ENCODE measurements at places on chromosomes 5 and 9.

DNA sequence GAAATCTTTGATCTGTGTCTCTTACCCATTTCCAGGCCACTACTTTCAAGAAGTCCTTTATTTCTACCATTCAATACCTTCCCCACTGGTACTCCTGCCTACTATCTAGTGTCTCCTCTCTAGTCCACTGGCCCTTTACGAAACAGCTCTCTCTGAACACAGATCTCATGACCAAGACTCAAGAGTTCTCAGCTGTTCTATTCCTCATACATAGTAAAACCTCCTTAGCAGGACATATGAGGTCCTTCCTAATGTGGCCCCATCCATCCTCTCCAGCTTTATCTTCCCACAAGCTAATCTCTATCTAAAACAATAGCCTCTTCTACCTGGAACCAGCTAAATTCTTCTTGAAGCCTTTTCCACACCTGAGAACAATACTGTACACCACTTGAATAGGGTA, 2.6 kb downstream of the TEX10 start:
- no peak for DNase-seq

- no peak for DNase-seq
Measured at GRCh38 chr5:135589152-135589551, 10.4 kb upstream of the CXCL14 start.

DNA sequence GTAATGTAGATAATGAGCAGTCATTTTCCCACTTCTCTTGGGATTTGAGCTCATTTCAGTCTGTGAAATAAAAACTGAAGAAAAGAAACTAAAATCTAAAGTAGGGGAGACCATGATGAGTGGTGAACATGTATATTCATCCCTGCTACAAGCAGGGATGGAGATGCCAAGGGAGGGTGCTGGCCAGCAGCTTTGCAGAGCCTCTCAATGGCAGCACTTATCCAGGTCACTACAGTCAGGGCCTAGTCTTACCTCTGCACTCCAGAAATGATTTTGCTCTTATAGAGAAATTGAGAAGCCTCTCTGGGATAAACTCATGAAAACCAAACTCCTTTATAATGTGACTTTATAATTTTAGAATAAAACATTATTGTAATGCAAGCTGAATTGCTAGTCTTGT, 317.6 kb downstream of the FBXL17 start:
- DNase-seq, result no peak

- DNase-seq, result no peak
Measured at GRCh38 chr5:122022966-122023365, 55.1 kb downstream of the LOX start.

DNA sequence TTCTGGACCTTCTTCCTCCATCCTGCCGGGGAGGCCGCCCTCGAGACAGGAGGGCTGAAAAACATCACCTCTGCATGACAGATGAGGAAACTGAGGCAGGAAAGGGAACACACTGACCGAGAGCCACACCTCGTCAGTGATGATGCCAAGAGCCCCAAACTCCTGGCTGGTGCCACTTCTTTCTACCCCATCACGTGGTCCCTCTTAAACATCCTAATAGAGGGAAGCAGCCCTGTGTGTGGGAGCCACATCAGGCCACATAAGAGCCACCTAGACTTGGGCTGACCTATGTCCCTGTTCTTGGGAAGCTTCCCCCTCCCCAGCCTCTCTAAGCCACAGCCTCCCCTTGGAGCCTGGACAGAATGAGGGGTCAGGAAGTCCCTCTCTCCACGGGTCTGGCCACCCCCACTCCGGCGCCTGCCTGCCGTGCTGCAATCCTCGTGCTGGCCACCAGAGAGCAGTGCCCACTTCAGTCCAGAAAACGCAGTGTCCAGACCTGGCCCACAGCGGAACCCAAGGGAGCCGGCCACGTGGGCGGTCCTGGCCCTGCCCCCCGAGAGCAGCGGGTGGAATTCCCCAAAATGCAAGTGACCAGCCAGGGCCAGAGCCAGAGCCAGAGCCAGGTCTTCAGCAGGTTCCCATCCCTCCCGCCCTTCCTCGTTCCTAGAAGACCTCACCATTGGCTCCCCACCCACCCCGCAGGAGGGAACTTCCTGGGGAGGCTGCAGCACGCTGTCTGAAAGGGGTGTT, 54.7 kb upstream of the SARDH start:
- peak; percentile 28 for DNase-seq

- DNase-seq, result no peak
Measured at GRCh38 chr5:58327289-58327688, 132.6 kb downstream of the PLK2 start.

GRCh38 chr5:147216552-147217154, 18.2 kb upstream of the STK32A start:
- no peak for DNase-seq

DNA sequence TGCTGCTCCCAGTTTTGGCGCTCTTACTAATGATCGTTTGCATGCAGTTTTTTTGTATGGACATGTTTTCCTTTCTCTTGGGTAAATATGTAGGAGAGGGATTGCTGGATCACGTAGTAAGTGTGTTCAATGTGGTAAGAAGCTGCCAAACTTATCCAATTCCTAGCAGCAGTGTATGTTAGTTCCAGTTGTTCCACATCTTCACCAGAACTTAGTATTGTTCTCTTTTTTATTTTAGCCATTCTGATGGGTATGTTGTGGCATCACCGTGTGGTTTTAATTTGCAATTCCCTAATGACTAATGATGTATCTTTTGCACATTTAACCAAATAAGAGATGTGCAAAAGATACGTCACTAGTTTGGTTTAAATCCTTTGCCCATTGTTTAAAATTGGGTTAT, 65.9 kb downstream of the IPPK start:
- DNase-seq, result no peak

- peak; percentile 79 for DNase-seq
Measured at GRCh38 chr5:169637549-169638121, 560 bp downstream of the DOCK2 start.

GRCh38 chr9:110351009-110351467, 13.4 kb upstream of the TXNDC8 start:
- DNase-seq, result no peak

DNA sequence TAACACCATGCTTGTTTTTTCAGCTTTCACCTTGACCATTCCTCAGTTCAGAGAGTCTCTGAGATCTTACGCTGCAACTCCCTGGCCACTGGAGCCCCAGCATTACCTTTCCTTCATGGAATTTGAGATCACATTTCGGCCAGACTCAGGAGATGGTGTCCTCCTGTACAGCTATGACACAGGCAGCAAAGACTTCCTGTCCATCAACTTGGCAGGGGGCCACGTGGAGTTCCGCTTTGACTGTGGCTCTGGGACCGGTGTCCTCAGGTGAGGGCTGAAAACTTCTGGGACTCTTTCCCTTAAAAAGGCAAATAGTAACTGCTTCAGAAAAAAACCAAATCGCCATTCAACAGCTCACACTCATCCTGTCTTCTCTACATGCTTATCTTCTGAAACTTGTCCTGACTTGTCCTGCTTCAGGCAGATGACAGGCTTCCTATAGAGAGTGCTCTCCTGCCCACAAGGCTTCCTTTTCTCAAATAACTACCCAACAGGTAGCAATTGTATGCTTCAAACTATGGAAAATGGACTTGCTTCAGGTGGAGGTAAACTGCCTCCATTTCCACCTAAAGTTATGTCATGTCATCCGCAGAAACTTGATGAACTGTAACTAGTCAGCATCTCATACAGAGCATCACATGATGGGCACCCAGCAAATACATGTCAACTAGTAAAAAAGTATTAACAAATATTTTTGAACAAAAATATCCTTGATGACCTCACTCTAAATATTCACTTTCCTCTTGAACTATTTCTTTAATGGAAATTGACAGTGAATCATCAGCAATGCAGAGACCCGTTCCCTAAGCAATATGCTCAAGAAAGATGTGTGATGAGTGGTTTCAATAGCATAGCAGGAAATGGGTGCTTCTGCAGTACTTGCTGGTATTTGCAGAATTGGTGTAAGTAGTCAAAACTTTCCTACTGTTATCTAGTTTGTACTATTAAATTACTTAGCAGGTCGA, 129.2 kb downstream of the LIFR start:
- no peak for DNase-seq

DNA sequence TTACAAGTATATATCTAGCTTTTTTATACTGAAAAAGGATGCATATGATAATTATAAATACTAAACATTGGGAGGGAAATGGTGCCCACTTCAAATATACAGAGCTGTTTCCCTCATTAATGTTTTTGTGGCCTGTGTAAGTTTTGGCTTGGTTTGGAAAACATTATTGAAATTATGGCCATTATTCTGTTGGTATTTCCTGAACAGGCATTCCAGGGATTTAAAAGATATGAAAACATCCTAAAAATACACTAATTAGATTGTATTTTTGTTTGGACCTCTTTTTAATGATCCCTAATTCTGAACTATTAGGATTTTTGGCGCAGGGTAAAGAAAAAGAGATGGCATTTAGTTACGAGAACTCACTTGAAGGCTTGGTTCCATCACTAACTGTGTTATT, 50.9 kb downstream of the CLINT1 start:
- DNase-seq, result no peak

GRCh38 chr5:172452398-172453205, 1.7 kb downstream of the SH3PXD2B start:
- no peak for DNase-seq

DNA sequence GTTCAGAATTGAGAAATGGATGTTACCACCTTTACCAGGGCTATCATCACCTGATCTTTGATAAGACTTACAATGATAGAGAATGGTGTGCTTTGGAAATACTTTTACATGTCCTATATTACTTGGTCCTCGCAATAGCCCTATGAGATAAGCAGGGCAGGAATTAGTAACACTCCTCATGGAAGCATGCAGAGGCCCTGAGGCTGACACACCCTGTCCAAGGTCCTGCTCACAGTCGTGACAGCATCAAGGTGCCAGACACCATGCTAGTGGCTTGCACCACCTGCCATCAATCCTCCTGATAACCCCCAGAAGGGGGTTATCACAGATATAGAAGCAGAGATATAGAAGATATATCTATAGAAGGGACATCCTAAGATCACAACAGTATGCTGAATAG, 216.8 kb upstream of the TBC1D2 start:
- no peak for DNase-seq

GRCh38 chr5:76754668-76755078, 38.7 kb downstream of the F2R start:
- no peak for DNase-seq

DNA sequence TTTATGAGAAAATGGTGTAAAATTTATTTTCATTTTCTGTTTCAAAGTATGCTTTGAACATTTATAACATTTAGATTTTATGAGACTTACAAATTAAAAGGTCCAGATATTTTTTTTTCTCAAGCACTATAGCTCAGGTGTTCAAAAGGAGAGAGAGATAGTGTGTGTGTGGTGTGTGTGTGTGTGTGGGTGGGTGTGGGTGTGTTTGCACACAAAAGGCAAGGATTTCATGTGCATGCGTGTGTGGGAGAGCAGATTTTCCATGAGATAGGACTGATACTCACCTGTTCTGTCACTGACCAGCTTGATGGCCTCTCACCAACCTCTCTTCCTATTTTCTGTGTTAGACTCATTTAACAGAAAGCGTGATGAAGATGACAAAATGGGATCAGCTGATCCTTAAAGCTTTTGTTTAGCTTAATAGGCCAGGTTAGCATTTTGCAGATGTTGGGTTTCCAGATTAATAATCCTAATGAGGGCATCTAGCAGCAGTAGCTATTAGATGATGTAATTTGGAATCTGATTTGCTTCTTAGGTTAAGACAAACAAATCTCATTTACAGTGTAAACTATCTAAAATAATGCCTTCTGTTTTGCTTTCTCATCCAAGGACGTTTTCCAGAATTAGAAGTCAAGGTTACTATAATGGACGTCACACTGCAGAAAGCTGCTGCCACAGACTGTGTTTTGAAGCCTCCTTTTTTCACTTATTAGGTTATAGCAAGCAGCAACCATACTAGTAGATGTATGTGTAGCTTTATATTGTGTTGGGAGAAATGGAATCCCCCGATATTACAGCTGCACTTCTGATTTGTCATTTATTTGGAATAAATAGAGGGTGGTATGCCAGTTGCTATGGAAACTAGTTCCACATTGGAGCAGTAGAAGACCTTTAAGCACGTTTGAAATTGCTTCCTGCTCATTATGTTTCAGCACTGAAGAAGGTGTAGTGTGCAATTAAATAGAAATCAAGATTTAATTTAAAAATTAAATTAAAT, 355.6 kb downstream of the TAF11L14 start:
- no peak for DNase-seq

GRCh38 chr9:133577737-133578112, 31.5 kb downstream of the FAM163B start:
- DNase-seq, result no peak

GRCh38 chr5:19950897-19951296, 37.1 kb downstream of the CDH18 start:
- no peak for DNase-seq

DNA sequence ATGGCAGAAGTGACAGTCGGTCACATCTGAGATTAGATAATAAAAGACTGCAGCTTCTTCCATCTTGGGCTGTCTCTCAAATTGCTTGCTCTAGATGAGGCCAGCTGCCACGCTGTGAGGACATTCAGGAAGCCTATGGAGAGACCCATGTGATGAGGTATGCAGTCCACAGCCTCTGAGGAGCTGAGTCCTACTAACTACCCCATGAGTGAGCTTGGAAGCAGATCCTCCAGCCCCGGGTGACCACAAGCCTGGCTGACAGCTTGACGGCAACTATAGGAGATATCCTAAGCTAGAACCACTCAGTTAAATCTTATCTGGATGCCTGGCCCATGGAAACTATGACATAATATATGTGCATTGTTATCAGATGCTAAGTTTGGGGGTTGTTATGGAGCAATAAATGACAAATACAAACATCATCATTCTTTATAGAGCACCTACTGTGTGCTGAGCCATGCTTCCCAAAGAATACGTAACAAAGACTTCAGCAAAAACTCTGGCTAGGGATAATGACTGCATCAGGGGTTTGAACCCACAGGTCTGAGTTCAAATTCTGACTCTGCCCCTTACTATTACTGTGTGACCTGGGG, 26.7 kb downstream of the KCNV2 start:
- no peak for DNase-seq

- no peak for DNase-seq
Measured at GRCh38 chr5:44774279-44774880, 34.4 kb upstream of the MRPS30 start.

GRCh38 chr5:58499941-58500340, 8.7 kb downstream of the GAPT start:
- no peak for DNase-seq
